ENCODE measurements at places on chromosomes 5 and 9. TPM values are rescaled to one million over a fixed set of nuclear protein-coding genes. Genes with fewer than 3 reads are reported as not detected.
A peak's percentile ranks its signal among the peaks of the same experiment; 100 is the strongest.

CCL21 gene
- not detected for polyA plus RNA-seq

BSPRY gene
- polyA plus RNA-seq, result 0.03 TPM

SPINK13 gene
- not detected for polyA plus RNA-seq

PCDHGA4 gene
- polyA plus RNA-seq, result 2.2 TPM

EPB41L4B gene
- 0.84 TPM for polyA plus RNA-seq

GRM6 gene
- polyA plus RNA-seq, result not detected

PCDHB4 gene
- polyA plus RNA-seq, result 0.36 TPM

AP3B1 gene
- 27.3 TPM for polyA plus RNA-seq

PRUNE2 gene
- 28.6 TPM for polyA plus RNA-seq

NMUR2 gene
- polyA plus RNA-seq, result not detected

DNA sequence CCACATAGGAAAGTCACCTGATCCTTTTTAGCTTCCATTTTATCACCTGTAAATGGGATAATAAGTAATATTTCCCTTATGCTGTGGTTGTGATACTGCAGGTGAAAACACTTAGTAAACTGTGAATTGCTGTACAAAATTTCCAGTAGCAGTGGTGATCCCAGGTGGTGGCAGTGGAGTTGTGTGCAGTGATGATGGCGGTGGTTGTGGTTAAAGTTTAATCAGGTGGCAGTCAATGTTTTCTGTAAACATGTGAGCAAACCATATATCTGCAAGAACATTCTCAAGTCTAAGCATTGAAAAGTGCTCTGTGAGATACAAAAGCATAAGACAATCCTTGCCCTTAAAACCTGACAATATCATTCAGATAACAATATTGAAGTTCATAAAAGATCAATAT lies 480.2 kb downstream of the RASEF start:
- DNase-seq, result no peak
- no peaks in the 10 kb centered on the region for H3K36me3 ChIP-seq
- H3K27ac ChIP-seq, result no peak overlapping the region
- H3K4me1 ChIP-seq, result peaks cover 5% of the 10 kb centered on the region
- no peaks in the 10 kb centered on the region for H3K27me3 ChIP-seq
- H3K4me3 ChIP-seq, result no peak overlapping the region

- no peak overlapping the region for H3K4me3 ChIP-seq
- no peaks in the 10 kb centered on the region for H3K36me3 ChIP-seq
- no peak for DNase-seq
- no peaks in the 10 kb centered on the region for H3K27me3 ChIP-seq
These were observed 64.6 kb downstream of the ELOVL7 start for GRCh38 chr5:60779466-60779865.

- no peak overlapping the region for H3K4me3 ChIP-seq
- H3K4me1 ChIP-seq, result peaks cover 21% of the 10 kb centered on the region
- DNase-seq, result no peak
These were observed 52.5 kb upstream of the CDKN2AIPNL start for GRCh38 chr5:134463991-134464760.

DNA sequence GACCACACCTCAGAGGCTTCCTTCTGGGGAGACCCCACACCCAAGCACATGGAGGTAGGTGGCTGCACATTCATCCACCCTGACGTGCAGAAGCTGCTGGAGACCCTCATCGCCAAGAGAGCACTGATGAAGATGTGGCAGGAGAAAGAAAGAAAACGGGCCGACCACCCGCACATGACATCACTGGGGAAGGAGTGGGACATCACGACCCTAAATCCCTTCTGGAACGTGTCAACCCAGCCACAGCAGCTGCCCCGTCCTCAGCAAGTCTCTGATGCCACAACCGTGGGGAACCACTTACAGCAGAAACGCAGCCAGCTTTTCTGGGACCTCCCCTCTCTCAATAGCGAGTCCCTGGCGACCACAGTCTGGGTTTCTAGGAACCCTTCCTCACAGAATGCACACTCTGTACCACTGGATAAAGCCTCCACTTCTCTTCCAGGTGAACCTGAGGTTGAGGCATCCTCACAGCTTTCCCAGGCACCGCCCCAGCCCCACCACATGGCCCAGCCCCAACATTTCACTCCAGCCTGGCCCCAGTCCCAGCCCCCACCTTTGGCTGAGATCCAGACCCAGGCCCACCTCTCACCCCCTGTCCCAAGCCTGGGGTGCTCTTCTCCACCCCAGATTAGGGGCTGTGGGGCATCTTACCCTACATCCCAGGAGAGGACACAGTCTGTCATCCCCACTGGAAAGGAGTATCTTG lies 3.0 kb downstream of the SPATA31E1 start:
- H3K27me3 ChIP-seq, result no peaks in the 10 kb centered on the region
- H3K4me3 ChIP-seq, result no peak overlapping the region
- H3K36me3 ChIP-seq, result no peaks in the 10 kb centered on the region
- DNase-seq, result no peak

- no peaks in the 10 kb centered on the region for H3K27me3 ChIP-seq
- DNase-seq, result no peak
- peaks cover 14% of the 10 kb centered on the region for H3K4me1 ChIP-seq
- no peaks in the 10 kb centered on the region for H3K36me3 ChIP-seq
- H3K4me3 ChIP-seq, result no peak overlapping the region
These were observed 262.5 kb downstream of the NFIB start for GRCh38 chr9:14051419-14051818.

DNA sequence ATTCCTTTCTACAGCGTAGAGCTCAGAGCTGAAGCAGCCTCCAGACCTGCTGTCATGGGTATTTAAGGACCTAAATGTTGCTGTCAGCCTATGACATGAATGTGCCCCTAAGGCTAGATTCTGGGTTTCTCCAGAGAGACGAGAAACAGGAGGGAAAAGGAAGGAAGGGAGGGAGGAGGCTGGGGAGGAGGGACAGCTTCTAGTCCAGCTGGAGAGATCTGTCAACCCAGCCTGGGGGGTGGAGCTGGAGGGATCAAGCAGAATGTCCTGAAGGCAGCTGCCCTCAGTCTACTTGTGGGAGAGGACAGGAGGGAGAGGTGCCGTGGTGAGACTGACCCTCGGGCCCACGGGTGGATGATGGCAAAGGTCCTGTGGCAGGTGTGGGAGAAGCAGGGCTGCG lies 1.1 kb upstream of the DBH start:
- peaks cover 4% of the 10 kb centered on the region for H3K36me3 ChIP-seq
- H3K4me3 ChIP-seq, result no peak overlapping the region
- H3K27me3 ChIP-seq, result peaks cover 46% of the 10 kb centered on the region
- peaks cover 70% of the 10 kb centered on the region for H3K4me1 ChIP-seq
- peak overlapping the region; percentile 100 for H3K27ac ChIP-seq

GRCh38 chr9:82553654-82554366 lies 509.1 kb downstream of the RASEF start:
- H3K27ac ChIP-seq, result peak overlapping the region; percentile 93
- H3K4me3 ChIP-seq, result no peak overlapping the region
- no peaks in the 10 kb centered on the region for H3K27me3 ChIP-seq
- H3K4me1 ChIP-seq, result no peaks in the 10 kb centered on the region

- no peak overlapping the region for H3K27ac ChIP-seq
- H3K27me3 ChIP-seq, result no peaks in the 10 kb centered on the region
- H3K36me3 ChIP-seq, result no peaks in the 10 kb centered on the region
These were observed 102.3 kb downstream of the ENC1 start for GRCh38 chr5:74538206-74538661.

DNA sequence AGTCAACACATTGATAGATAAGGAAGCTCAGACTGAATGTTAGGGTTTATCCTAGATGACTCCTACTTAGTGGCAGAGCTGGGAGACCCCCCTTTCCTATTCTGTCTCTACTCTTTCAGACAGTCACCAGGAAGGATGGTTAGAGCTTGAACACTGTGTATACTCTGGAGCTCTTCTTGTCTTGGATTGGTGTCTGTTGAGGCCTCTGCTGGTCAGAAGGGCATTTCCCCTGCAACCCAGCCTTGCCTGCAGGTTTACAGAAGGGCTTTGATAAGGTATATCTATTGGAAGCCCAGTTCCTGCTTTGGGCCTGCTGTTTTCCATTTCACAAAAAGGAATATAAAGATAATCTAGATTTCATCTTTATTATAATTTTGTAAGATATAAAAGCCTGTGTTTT lies 71.8 kb downstream of the KDM4C start:
- peak; percentile 30 for DNase-seq
- no peak overlapping the region for H3K4me3 ChIP-seq
- H3K36me3 ChIP-seq, result no peaks in the 10 kb centered on the region
- no peaks in the 10 kb centered on the region for H3K27me3 ChIP-seq

GRCh38 chr5:36285837-36286615 lies 15.7 kb downstream of the RANBP3L start:
- no peaks in the 10 kb centered on the region for H3K27me3 ChIP-seq
- H3K4me1 ChIP-seq, result no peaks in the 10 kb centered on the region
- H3K36me3 ChIP-seq, result no peaks in the 10 kb centered on the region

GRCh38 chr5:179758955-179759354 lies 26.3 kb downstream of the MAML1 start:
- no peak overlapping the region for H3K27ac ChIP-seq
- no peak overlapping the region for H3K4me3 ChIP-seq
- DNase-seq, result no peak
- H3K36me3 ChIP-seq, result peaks cover 5% of the 10 kb centered on the region
- H3K27me3 ChIP-seq, result no peaks in the 10 kb centered on the region

DNA sequence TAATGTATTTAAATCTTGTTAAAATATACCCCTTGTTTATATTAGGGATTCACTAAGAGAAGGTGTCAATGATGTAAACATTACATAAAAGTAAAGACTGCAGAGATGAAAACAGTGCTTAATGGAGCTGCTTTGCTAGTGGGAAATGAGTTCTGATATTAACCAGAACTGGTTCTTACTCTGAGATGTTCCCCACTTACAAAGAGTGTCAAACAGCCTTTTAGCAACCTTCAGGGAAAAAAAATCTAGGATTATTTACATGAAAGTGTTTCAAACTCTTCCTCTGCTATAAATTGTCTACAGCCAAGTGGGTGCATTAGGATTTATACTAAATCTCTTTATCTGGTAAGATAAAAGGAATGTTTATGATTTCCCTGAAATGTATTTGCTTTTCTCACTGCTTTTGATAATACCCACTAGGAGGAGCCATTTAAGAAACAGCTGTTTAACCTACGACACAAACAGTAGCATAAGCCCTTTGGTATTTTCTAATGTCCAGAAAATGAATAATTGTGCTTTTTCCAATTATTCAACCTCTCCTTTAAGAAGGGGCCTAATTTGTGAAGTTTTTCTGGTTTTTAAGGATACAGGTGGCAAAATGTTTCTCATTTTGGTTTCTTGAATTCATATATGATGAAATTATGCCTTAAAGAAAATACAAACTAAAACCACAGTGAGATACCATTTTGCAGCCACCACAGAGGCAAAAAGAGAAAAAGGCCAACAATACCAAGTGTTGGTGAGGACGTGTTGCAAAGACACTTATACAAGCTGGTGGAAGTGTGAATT lies 186.3 kb downstream of the TLE4 start:
- H3K27ac ChIP-seq, result peak overlapping the region; percentile 6
- H3K36me3 ChIP-seq, result no peaks in the 10 kb centered on the region
- DNase-seq, result no peak

DNA sequence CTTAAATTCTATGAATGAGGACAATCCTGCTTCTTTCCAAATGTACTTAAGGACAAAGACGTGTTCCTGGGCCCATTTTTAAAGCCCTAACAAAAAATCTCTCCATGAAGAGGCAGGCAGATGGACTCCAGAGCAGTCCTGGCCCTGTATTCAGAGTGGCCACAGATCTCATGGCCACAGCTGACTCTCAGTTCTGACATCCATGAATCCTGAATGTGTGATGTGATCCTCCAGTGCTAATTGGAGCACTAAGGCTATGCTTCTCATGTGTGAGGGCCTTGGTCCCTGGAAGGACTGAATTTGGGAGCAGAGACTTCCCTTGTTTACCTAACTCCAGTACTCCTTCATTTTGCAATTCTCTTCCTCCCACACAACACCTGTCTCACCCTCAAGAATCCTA lies 373.0 kb downstream of the AGTPBP1 start:
- H3K4me3 ChIP-seq, result no peak overlapping the region
- H3K27me3 ChIP-seq, result no peaks in the 10 kb centered on the region
- DNase-seq, result no peak
- no peaks in the 10 kb centered on the region for H3K36me3 ChIP-seq

- H3K27ac ChIP-seq, result no peak overlapping the region
- H3K4me1 ChIP-seq, result peaks cover 47% of the 10 kb centered on the region
- H3K4me3 ChIP-seq, result no peak overlapping the region
- no peaks in the 10 kb centered on the region for H3K27me3 ChIP-seq
- DNase-seq, result no peak
These were observed 78.3 kb downstream of the COL27A1 start for GRCh38 chr9:114233491-114234185.

DNA sequence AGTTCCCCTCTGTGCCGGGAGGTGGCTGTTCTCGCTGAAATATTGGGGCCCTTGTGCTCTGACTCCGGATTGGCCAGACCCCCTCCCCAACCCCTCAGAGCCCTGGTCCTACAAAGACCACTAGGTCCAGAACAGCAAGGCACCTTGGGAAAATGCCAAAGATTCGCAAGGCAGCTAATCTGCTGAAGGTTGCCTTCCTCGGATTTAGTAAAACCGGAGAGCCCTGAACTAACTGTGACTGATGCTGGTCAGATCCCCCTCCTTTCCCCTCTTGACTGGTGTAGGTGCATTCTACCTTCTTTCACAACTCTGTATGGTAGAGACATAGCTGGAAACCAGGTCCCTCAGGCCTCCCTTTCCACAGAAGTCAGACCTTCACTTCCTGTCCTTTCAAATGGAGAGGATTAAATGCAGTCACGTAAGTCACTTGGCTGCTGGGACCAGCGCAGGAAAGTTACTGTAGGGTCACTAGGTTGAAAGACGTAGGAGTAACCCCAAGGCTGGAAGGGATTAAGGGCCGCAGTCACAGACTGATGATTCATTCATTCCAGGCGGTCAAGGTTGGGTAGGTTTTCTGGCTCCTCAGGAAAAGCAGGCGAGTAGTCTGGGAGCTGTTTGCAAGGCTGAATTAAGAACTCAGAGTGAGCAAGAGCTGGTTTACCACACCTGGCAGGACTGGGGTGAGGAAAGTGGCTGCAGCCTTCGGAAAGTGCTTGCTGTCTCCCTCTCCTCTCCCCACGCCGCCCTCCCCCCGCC lies 5.3 kb downstream of the BARX1 start:
- H3K4me3 ChIP-seq, result no peak overlapping the region
- H3K27me3 ChIP-seq, result peaks cover 90% of the 10 kb centered on the region
- no peaks in the 10 kb centered on the region for H3K36me3 ChIP-seq
- no peaks in the 10 kb centered on the region for H3K4me1 ChIP-seq
- no peak overlapping the region for H3K27ac ChIP-seq

DNA sequence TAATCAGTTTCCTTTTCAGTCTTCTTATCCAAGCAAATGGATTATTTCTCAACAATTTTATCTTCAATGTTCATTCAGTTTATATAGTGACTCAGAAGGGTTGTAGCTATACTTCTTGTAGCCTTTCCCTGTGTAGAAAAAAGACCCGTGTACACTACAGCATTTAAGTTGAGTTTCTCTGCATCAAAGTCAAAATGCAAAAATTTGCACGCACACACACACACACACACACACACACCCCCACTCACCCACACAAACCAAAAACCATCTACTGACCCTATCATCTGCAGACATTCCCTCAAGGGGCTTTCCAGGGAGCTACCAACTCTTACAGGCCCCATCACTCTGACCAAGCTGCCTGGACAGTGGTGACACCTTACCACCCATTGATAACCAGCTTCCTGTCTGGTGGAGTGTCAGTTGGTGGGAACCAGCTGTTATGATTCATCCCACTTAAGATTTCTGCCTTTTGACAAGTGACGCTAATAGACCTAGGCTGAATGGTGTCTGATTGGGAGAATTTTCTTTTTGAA lies 12.2 kb upstream of the ELL2 start:
- peak overlapping the region; percentile 19 for H3K27ac ChIP-seq
- no peak overlapping the region for H3K4me3 ChIP-seq
- no peak for DNase-seq
- no peaks in the 10 kb centered on the region for H3K36me3 ChIP-seq

GRCh38 chr9:128397831-128398230 lies 22.8 kb upstream of the CERCAM start:
- H3K27ac ChIP-seq, result no peak overlapping the region
- H3K4me3 ChIP-seq, result no peak overlapping the region
- no peak for DNase-seq
- no peaks in the 10 kb centered on the region for H3K4me1 ChIP-seq

All from SK-N-SH (cell line).